ENCODE measurements at places on chromosomes 4 and X.

DNA sequence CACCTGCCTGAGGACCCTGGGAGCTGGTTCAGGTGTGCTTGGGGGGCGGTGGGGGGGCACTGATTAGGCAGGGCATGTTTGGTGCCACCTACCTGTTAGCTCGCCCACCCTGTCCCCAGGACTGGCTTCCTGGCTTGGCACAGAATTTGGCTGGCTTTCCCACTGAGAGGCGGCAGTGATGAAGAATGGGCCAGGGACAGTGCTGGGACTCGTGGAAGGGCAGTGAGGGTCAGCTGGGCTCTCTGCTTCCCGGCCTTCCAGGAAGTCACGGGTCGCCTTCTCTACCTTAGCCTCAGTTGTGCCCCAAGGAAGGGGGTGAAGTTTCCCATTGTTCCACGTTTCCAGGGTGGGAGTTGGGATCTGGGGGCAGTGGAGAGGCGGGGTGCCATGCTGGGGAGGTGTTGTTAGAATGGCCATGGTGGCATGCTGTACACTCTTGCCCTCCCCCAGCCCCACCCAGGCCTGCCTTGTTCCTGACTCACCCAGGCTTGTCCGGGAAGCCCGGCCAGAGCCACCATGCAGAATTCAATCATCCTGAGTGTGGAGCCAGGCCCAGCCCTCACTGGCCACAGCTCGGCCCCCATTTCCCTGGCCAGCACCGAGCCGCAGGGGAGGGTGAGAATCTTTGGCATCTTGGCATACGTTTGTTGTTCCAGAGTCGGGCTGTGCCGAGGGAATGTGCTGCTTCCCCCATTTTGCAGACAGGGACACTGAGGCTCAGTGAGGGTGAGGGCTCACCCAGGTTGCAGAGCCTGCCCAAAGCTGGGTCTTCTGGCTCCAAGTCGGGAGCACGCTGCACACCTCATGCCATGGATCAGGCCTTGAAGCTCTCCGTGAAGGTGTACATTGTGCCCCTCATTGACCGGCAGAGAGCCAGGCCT lies 21.9 kb upstream of the GPR78 start:
- DNase-seq: no peak

DNA sequence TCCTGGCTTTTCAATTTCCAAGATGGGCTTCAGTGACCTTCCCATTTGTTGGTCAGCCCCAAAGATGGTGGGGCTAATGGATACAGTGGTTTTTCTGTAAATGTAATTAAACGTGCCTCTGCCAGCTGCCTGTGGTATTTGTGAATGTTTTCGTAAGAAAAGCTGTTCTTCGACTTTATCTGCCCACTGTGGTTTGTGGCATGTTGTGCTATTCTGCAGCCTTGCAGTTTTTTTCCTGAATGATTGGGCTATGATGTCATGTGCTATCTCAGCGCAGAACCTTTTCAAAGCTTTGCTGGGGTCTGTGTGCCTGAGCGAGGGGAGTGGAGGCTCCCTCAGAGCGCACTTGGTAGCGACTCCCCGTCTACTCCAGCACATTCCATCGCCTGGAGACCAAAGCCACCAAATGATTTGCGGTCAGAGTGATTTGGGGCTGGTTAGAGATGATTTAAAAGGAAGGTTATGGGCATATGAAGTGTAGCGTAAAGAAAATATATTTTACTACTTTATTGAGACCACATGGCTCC lies 137.5 kb downstream of the PALLD start:
- peak; percentile 99 for DNase-seq

DNA sequence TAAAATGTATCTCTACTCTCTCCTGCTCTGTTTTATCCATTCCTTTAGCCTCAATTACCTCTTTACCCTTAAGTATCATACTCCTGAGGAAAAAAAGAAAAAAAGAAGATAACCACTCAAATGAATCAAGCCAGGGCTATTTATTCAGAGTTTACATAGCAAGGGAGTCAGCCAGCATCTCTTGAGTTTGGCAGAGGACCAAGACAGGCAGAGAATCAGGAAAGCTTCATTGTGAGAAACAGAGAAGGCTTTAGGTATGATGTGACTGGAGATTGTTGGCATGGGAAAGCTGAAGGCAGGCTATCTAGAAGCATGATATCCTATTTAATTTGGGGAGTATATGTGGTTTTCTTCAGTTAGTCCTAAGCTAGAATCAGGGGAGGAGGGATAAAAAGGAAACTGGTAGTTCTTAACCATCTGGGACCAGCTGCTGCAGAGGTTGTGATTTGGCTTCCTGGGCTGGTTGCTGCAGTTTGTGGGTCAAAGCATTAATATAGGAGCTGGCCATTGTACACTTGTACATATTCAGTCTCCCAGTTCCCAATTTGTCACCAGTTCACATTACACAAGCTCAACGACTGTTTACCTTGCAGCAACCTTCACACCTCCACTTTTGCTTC lies 11.2 kb downstream of the APELA start:
- DNase-seq: peak; percentile 19

- DNase-seq: no peak
Measured at GRCh38 chr4:25635501-25635900, 20.1 kb upstream of the SLC34A2 start.

GRCh38 chrX:122914256-122914655 lies 269.8 kb upstream of the GRIA3 start:
- DNase-seq: no peak

GRCh38 chr4:136731025-136731424 lies 801.3 kb downstream of the PCDH18 start:
- DNase-seq: no peak

GRCh38 chrX:42714981-42715700 lies 62.8 kb downstream of the PPP1R2C start:
- peak; percentile 27 for DNase-seq

GRCh38 chr4:87322754-87323153 lies at the start of gene HSD17B13:
TSS of gene HSD17B13 (minus strand) at chr4:87322882. CDS start at chr4:87322841, 41 bp downstream.
- DNase-seq: no peak

GRCh38 chr4:23952258-23952657 lies 62.4 kb upstream of the PPARGC1A start:
- DNase-seq: no peak

- DNase-seq: no peak
Measured at GRCh38 chr4:145722561-145722960, 42.6 kb downstream of the C4orf51 start.

DNA sequence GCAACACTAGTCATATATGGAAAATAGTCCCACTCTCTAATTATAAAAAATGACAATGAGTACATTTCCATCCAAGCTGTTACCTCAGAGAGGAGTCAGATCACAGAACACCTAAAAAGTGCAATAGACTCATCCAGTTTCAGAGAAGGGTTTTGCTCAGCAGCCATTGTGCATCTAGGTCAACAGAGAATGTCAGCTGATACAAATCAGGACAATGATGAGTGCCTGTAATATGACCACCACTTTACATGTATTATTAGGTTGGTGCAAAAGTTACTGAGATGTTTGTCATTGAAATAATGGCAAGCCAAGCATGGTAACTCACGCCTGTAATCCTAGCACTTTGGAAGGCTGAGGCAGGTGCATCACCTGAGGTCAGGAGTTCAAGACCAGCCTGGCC lies 164.1 kb upstream of the TTC29 start:
- no peak for DNase-seq

GRCh38 chr4:148376151-148376550 lies 66.1 kb downstream of the NR3C2 start:
- peak; percentile 66 for DNase-seq

GRCh38 chr4:15398001-15398400 lies 29.8 kb upstream of the C1QTNF7 start:
- peak; percentile 8 for DNase-seq

DNA sequence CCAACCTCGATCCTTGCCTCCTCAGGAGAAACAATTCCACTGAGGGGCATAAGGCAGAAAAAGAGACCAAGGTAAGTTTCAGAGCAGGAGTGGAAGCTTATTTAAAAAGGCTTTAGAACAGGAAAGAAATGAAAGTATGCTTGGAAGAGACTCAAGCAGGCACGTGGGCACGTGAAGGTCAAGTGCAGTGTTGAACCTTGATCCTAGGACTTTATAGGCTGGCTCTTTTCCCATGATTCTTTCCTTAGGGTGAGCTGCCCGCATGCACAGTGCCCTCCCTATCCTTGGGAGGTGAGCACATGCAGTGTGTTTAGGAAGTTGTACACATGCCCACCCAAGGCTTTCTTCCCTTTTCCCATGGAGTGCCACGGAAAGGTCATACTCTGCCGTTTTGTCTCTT lies 4.0 kb upstream of the PI4K2B start:
- no peak for DNase-seq

DNA sequence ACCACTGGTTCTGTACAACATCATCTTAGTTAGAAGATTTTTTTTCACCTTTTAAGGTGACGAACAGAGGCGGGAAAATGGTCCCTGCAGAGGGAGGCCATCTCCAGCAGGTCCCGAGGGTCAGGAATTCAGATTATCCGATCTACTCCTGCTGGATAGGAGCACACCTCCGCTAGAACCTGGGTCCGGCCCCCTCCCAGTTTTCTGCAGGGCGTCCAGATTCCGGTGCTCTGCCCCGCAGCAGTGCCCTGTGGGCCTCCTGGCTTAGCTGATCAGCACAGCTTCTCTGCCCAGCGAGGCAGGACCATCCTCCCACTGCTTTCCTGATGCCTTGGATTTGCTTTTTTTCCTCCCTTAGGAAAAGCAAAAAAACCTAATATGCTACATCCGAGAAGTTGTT lies 2.3 kb downstream of the TBL1X start:
- DNase-seq: no peak

DNA sequence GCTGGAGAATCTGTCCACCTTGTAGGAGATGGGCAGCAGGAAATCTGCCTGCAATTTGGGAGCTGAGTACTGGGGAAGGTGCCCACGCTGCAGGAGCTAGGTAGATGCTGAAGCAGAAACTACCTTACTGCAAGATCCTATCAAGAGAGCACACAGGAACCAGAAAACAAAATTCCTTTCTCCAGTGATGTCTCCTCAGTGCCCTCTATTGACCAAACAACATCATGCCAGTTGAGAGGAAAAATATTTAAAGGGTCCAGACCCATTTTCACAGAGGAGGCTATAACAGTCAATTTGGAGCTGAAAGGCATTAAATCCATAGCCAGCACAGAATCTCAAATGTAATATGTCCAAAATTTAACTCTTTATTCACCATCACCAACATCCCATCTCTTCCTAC lies 406.8 kb downstream of the SLITRK2 start:
- DNase-seq: no peak

GRCh38 chr4:183852910-183853547 lies 52.1 kb upstream of the STOX2 start:
- DNase-seq: no peak

DNA sequence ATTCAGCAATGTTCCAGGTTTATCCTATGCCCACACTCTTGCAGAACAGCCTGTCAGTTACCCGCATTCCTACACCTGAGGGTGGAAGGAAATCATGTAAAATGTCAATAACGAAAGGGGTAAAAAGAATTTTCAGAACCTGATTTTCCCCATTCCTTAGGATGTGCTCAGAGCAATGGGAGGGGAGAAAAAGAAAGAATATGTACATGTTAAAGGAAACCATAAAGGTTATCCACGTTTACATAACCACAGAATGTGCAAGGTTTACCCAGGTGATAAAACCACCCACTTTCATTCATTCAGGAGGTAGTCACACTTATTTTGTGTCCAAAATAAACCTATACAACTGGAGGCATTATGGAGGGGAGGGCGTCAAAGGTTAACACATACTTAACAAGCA lies 335.5 kb downstream of the ZNF674 start:
- no peak for DNase-seq

- DNase-seq: no peak
Measured at GRCh38 chrX:110258552-110258951, 59.3 kb downstream of the AMMECR1 start.

- no peak for DNase-seq
Measured at GRCh38 chrX:134144231-134144630, 92.8 kb upstream of the CCDC160 start.

DNA sequence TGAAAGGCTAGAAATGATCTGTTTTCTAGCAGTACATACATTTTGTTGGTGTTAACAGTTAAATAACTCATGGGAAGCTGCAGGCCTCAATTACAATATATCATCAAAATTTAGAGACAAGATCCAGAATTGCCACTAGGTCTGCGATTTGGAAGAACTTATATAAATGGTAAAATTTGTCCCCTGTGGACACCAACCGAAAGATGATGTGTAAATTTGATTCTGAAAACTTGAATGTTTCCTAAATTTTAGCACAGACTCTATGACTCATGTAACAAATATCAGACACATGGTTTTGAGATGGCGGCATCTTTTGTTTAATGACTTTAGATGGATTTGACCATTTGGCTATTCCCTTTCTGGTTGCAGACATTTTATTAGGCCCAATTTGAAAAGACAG lies 6.0 kb upstream of the HPGDS start:
- no peak for DNase-seq

DNA sequence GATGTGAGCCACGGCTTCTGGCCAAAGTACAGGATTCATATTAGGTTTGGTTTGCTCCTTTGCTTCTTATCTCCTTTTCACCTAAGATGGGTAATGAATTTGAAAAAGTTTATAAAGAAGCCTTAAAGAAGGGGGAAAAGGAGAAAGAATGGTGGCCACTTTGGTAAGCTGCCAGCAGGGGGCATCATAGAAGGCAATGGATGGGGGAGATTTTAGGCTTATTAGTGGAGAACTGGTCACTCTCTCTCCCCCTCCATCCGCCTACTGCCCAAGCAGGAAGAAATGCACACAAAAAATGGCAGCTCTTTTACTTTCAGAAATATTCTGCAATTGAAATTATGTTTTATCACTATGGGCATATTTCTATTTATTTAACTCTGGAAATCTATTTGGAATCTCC lies 32.0 kb downstream of the SPARCL1 start:
- DNase-seq: no peak

GRCh38 chrX:50456712-50457484 lies 13.7 kb downstream of the DGKK start:
- DNase-seq: no peak

GRCh38 chr4:88810325-88810724 lies 112.7 kb upstream of the NAP1L5 start:
- no peak for DNase-seq

GRCh38 chr4:13181681-13182080 lies 302.5 kb downstream of the RAB28 start:
- DNase-seq: no peak

- DNase-seq: no peak
Measured at GRCh38 chr4:156401371-156401770, 447.7 kb upstream of the CTSO start.

GRCh38 chr4:94354474-94354896 lies 11.8 kb upstream of the HPGDS start:
- DNase-seq: no peak

DNA sequence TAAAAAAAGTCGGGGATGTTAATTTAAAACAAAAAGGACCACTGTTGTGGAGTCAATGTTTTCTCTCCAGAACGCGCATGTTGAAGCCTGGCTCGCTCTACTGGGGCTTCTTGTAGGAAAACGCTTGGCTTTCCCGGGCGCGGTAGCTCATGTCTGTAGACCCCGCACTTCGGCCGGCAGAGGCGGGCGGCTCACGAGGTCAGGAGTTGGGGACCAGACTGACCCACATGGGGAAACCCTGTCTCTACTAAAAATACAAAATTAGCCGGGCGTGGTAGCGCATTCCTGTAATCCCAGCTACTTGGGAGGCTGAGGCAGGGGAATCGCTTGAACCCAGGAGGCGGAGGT lies 15.6 kb downstream of the NELFA start:
- no peak for DNase-seq

DNA sequence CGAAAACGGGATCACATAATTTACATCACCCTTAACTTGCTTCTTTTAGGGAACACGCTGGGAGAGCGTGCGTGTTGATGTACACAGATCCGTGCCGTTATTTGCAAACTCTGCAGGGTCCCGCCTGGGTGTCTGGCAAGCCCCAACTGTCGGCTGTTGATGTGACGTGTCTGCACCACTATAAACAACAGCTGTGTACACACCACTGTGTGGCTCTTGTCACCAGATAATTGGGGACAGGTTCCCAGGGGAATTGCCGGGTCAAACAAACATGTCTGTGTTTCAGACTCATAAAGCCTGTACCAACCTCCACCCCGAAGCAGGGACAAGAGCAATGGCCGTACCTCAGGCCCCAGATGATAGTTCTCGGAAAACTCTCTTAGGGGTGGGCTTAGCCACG lies 105.0 kb upstream of the AFAP1 start:
- no peak for DNase-seq

All from amniotic epithelial cell (primary cell).